ENCODE measurements at places on chromosomes 12 and 14.
A peak's percentile ranks its signal among the peaks of the same experiment; 100 is the strongest.

GRCh38 chr12:6187948-6188793, 12.0 kb upstream of the CD9 start:
- DNase-seq = no peak

GRCh38 chr12:132723764-132724140, 13.1 kb downstream of the PGAM5 start:
- no peak for DNase-seq

DNA sequence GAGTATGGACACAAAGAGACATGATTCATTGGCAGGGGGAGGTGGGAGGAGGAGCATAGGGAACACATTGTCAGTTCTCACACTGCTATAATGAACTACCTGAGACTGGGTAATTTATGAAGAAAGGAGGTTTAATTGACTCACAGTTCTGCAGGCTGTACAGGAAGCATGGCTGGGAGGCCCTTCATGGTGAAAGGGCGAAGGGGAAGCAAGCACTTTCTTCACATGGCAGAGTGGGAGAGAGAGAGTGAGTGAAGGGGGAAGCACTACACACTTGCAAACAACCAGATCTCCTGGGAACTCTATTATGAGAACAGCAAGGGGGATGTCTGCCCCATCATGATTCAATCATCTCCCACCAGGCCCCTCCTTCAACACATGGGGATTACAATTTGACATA, 391.8 kb downstream of the BMP4 start:
- DNase-seq = no peak

- DNase-seq = no peak
These were observed 39.8 kb upstream of the CMKLR1 start for GRCh38 chr12:108378926-108379325.

GRCh38 chr12:105025890-105026289, 39.8 kb downstream of the NOPCHAP1 start:
- no peak for DNase-seq

GRCh38 chr12:2858944-2859421, 2.1 kb upstream of the TEX52 start:
- DNase-seq = no peak

GRCh38 chr12:5593086-5593485, 161.2 kb downstream of the NTF3 start:
- no peak for DNase-seq

DNA sequence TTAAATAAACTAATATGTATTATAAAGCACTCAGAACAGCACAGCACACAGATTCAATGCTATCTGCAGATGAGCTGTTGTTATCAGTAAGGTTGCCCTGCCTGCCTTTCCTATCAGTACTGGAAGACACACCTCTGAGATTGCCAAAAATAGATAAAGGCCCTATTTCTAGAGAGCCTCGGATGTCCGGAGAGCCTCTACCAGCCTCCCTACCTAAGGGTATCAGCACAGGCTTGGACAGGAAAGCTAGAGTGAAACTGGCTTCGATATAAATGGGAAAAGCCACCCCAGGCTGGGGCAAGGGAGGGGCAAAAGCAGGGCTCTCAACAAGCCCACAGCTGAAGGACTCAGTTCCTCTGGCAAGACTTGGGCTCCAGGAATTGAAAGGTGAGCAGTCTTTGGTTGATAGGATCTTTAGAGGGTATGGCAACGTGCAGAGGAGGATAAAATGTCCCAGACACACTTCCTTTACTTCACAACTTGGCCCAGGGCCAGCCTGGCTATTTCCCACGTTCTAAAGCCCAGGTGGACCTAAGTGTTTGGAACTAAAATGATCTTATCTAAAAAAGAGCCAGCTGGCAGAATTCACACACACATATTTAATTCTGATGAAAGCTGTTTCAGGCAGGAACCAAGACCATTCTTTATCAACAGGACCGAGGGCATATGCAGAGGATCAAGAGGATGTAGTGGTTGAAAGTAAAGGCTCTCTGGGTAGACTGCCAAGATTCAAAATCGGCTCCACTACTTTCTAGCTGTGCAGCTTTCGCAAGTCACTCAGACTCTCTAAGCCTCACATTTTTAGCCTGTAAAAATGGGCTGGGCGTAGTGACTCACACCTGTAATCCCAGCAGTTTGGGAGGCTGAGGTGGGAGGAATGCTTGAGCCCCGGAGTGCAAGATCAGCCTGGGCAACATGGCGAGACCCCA, 37.8 kb upstream of the ITPR2 start:
- no peak for DNase-seq

GRCh38 chr12:70643939-70644338, 6.7 kb upstream of the PTPRB start:
- no peak for DNase-seq

- DNase-seq = no peak
These were observed 440.5 kb downstream of the RAD51B start for GRCh38 chr14:68260121-68260520.

- DNase-seq = no peak
These were observed 9.0 kb upstream of the KRT71 start for GRCh38 chr12:52561880-52562449.

DNA sequence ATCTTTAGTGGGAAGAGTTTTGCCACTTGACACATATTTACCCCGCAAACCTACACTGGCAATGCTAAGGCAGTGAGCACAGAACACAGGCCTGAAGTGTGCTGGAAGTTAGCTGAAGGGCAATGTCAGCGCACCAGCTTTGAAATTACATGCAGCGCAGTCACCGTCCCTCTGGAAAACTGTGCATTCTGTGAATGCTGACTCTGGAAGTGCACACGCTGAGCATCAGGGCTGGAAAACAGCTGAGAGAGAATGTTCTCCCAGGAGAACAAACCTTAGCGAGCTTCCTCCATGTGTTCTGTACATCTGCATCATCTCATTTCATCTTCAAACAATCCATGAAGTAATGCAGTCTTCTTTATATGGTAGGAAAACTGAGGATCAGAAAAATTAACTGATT, 448.2 kb downstream of the NRXN3 start:
- no peak for DNase-seq

- DNase-seq = no peak
These were observed 10.2 kb upstream of the SH2B3 start for GRCh38 chr12:111395336-111396187.

GRCh38 chr14:88005050-88005481, at the start of gene GPR65:
Gene GPR65 (plus strand): TSS chr14:88005135. CDS start chr14:88010848, 5,713 bp downstream.
- no peak for DNase-seq

DNA sequence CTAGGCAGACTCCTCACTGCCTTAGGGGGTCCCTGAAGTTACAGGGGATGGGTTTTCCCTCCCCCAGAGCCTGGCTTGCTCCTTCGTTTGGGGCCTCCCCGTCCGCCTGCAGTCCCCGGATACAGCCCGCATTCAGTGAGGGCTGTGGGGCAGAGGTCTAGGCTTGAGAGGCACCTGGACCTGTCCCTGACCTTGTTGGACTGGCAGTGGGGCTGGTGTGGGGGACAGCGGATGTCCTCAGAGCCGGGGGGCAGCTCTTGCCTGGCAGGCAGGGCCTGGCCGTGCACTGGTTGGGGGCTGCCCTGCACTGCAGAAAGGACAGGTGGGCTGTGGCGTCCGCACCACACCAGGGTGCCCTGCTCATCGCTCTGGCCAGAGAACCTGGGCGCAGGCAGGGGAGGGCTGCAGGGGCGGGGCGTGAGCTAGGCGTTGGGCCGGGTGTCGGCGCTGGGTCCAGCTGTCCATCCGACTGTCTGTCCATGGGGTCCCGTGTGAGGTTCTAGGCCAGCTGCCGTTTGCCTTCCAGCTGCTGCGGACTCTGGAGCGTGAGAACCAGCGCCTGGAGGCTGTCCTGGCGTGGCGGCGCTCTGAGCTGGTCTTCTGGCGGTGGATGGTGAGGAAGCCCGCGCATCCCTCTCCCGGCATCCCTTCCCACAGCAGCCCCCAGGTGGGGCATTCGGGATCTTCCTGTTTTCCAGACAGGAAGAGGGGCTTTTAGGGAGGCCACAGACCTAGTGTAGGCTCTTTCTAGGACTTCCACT, 6.0 kb downstream of the TEDC1 start:
- no peak for DNase-seq

DNA sequence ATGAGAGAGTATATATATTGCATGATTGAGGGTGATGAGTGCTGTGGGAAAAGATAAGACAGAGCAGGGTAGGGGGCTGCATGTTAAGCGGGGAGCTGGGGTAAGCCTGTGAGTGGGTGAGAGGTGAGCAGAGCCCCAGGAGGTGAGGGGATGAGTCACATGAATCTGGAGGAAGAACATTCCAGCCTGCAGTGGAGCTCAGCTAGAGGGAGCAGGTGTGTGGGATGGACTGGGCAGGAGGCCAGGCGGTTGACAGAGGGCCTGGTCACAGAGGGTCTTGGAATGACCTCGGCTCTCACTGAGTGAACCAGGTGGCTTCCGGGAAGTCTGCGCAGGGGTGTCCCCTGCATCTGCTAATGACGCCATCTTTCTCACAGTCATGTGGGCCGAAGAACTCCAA, 44.4 kb downstream of the GIT2 start:
- no peak for DNase-seq

DNA sequence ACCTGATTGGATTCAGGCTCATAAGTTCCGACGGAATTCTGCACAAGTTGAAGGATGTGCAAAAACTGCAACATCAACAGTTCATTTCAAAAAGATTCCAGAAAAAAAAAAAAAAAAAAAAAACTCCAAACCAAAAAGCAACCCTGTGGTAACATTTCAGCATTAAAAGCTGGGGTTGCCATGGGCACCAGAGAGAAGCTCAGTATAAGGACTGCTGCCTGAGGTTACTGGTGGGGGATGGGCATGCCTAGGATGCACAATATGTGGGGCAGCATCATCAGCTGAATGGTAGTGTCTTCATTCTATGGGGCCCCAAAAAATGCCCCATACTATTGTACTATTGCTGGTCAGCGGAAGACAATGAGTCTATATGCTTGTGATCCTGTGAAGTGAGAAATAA, 44.7 kb downstream of the MBIP start:
- no peak for DNase-seq

DNA sequence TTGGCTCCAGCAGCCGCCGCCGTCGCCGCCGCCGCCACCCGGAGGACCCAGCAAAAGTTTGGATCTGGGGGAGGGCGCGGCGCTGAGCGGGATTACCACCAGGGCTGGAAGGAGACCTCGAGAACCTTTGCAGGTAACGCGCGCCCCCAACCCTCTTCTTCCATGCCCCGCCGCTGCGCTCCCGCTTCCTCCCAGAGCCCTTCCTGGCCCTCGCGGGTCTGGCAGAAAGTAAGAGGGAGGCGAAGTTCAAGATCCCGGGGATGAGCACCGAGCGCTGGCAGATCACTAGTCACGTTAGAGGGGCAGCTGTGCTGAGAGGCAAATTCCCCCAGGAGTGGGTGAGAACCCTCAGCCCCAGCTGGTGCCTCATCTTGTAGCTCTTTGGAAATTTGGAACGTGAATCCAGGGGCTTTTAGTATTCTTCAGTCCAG, 3.9 kb downstream of the FLRT2 start:
- no peak for DNase-seq

DNA sequence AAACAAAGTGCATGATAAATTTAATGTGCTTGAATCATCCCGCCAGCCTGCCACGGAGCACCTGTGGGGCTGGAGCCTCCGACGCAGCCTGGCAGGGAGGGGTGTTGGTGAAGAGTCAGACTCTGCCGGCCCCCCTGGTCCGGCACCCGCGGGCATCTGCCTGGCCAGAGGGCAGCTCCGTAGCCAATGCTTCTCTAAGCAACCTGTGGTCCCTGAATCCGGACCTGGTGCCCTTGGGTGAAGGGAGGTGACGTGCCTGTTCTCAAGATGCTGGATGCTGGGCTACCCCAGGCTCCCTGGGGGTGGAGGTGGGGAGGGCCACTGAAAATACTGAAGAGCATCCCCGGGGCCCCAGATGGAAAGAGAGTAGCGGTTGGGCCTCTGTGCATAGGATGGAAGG, 158.6 kb upstream of the C14orf180 start:
- peak; percentile 37 for DNase-seq

DNA sequence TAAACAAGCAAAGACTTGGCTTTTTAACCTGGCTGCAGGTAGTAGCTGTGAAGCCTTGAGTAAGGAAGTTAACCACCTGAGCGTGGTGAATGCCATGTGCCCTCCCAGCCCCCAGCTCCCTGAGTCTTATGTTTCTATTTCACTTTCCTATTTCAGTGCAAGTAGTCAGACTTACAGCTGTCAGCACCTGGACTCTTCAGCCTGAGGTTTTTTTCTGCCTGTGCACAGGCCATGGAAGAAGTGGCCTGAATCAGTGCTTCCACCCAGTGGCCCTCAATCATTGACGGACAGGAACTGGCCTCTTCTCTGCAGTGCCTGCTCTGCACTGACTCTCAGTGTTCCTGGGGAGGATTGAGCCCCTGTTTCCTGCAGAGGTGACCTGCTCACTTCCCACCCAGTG, 796.4 kb downstream of the MED13L start:
- no peak for DNase-seq

All from activated CD8-positive, alpha-beta memory T cell treated with anti-CD3 and anti-CD28 coated beads for 24 hours (primary cell).